Amygdala (tissue), 56 donors: ENCODE measurements at places on chromosomes 7 and 10.

- no peak for DNase-seq
Observed at GRCh38 chr10:18044976-18045720, 93.4 kb downstream of the SLC39A12 start.

DNA sequence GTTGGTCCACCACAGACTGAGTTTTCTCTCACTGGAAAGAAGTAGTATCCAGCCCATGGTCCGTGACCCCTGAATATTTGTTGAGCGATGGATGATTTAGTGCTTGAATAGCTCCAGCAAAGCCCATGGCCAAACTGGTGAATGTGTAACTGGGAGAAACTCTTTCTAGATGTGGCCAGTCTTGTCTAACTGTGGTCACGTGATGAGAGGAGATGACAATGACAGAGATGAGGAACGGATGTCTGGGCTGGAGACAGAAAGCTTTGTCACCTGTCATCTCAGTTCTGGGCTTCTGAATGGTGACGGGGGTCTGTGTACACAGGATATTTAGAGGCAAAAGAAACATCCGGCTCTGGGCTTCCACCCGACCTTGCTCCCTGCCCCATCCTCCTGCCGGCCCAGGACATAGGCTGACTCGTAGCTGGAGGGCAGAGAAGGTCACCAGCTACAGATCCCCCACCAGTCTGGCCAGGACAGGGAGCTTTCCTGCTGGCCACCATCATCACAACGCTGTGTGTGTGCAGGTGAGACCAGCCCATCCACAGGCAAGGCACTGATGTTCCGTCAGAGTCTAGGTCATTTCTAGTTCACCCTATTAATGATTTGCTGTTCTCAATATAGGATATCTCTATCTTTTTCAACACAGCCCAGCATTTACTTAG lies 152.5 kb upstream of the TNS3 start:
- no peak for DNase-seq

- DNase-seq: no peak
Observed at GRCh38 chr10:89374713-89375141, 3.1 kb upstream of the IFIT1B start.

DNA sequence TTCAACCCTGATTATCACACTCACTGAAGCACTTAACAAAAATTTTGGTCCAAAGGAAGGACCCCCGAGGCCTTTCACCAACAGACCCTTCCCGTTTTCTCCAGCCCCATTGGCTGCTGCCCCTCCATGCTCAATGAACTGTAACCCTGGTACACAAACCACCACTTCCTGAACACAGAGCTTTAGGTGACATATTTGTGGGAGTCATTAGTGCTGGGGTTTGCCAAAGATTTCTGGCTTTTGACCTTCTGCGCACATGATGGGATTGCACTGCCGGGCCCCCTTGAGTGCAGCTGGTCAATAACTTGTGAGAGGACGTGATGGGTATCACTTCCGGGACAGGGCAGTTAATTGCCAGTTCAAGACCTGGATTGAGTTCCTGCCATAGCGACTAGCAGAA lies 9.0 kb upstream of the CAMK1D start:
- DNase-seq: no peak

DNA sequence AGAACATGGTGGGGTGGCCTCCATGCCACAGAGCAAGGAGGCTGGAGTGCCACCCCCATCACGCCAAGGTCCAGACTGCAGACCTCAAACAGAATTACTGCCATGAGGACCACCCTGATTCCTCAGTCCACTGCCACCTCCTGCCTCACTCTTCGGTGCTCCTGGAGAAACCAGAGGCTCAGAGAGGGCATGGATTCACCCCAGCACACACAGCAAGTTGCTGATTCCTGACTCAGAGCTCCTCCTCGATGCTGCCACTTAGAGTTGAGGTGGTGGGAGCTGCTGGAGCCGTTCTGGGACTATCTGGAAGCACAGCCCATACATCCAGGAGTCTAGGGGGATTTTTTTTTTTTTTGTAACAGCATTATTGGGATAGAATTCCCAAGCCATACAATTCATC lies 22.0 kb upstream of the MYL10 start:
- DNase-seq: no peak

- DNase-seq: no peak
Observed at GRCh38 chr10:11328264-11329061, 283.0 kb downstream of the USP6NL start.

DNA sequence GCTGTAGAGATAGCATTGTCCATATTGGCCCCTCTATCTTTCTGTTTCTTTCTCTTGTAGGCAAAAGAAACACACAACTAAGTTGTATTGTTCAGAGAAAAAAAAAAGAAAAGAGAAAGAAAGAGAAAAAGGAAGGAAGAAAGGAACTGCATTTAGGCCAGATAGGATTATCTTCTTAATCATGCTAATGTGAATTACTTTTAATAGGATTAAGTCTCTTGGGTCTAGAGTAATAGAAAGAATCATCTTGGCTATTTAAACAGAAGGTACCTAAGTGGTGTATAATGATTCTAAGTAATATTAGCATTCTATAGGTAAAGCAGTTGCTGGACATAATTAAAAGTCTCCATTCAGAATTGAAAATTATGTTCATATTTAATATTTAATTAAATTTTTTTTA lies 42.2 kb downstream of the GPR85 start:
- DNase-seq: no peak

- DNase-seq: no peak
Observed at GRCh38 chr10:111739874-111740139, 443.8 kb downstream of the GPAM start.

DNA sequence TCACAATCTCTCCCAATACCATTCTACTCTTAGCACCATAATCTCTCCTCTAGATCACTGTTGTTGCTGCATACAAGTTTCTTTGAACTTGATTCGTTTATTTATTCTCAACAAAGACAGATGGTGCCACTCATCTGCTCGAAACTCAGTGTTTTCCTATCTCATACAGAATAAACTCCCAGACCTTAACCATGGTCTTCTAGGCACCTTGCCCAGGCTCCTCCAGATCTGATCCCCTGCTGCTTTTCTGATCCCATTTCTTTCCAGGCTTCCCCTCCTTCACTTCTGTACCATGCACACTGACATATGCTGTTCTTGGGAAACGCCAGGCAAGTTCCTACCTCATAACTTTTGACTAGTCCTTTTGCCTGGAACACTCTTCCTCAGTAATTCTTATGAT lies 645.7 kb downstream of the DNAJB9 start:
- no peak for DNase-seq

DNA sequence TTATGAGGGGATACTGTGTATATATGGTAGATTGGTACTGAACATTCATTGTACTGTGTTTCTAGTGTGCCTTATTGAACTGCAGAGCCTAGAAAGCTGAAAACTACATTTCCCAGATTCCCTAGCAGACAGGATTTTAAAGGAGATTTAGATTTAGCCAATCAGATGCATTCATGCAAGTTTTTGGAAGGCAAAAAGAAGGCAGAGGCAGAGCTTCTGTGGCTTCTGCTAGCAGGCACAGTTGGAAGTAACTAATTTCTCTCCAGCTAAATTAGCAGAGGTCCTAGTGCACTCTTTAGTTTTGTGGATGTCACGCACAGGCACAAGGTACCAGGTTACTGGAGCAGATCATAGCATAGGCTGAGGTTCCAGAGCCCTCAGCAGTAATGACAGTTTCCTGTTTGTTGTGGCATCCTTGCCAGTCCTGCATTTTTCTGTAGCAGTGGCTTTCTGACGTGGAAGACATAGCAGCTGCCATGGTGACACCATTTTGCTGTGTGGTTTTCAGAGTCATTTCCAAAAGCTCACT lies 83.7 kb upstream of the CCDC71L start:
- DNase-seq: no peak

GRCh38 chr7:151784853-151785680 lies 91.8 kb downstream of the PRKAG2 start:
- DNase-seq: no peak

- no peak for DNase-seq
Observed at GRCh38 chr7:130433301-130433700, 7.5 kb downstream of the CEP41 start.

DNA sequence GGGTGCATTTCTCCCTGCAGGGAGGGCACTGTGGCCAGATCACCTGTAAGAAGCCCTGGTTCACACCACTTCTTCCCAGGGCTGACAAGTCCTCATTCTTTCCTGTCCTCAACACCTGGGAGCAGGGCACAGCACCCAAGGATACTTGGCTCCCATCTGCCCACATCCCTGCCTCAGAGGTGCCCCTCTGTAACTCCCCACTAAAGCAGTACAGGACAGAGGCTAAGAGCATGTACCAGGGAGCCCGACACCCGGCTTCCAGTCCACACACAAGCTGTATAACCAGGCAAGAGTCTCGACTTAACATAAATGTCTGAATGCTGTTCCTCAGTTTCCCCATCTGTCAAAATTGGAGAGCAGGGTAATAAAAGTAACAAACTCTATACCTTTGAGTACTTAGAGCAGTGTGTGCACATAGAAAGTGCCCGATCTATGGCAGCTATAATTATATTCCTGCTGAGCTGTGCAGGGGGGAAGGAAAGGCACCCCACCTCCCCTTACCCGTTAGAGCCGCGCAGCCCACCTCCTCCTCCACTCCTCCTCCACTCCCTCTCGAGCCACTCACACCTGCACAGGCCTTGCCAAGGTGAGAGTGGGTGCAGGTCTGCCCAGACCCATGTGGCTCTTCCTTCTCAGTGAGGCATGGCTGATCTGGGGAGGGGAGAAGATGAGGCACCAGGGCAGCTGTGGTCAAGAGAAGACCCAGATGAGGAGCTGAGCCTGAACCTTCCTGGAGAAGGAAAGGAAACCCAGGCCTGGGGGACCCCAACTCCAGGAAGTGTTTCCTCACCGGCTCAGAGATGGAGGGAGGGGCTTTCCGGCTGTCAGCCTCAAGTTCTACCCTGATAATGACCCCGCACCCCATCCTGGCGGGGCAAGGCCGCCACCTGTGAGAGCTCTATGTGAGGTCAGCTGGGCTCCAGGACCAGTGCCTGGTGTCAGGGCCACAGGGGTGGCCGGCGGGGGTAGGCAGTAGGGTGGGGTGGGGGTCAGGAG lies 22.6 kb downstream of the PODXL start:
- DNase-seq: no peak

GRCh38 chr7:134873253-134873652 lies 93.8 kb downstream of the CALD1 start:
- no peak for DNase-seq

GRCh38 chr7:88147341-88147740 lies 72.5 kb downstream of the SRI start:
- no peak for DNase-seq

GRCh38 chr7:143245123-143245522 lies 18.1 kb upstream of the GSTK1 start:
- DNase-seq: no peak

- DNase-seq: no peak
Observed at GRCh38 chr7:151482883-151483710, 36.6 kb downstream of the RHEB start.

GRCh38 chr7:106966121-106966520 lies 78.4 kb upstream of the PRKAR2B start:
- DNase-seq: no peak

GRCh38 chr10:32600317-32600716 lies 154.4 kb downstream of the CCDC7 start:
- no peak for DNase-seq

DNA sequence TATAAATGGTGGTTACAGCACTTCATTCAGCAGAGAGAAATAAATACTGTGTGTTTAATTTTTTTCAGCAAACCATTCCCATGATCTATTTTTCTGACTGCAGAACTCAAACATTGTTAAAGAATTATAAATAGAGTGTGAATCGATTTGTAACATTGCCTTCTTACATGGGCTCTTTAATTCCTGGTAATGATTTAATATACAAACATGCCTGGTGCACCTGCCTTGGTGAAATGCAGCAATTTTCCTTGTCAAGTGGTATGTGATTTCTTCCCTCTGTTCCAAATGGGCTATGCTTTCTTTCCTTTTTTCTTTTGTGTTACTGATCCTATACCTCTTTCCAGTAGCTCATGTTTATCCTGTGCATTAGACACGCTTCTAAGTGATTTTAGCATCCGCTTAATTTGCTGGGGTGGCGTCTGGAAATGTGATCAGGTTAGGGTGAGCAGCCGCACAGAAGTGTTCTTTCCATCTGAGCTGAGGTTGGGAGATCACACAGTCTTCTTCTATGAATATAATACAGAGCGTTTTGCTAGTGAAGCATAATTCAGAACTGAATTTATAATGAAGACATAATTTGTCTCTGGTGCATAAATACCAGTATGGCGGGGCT lies 94.3 kb upstream of the ITGB1 start:
- no peak for DNase-seq

DNA sequence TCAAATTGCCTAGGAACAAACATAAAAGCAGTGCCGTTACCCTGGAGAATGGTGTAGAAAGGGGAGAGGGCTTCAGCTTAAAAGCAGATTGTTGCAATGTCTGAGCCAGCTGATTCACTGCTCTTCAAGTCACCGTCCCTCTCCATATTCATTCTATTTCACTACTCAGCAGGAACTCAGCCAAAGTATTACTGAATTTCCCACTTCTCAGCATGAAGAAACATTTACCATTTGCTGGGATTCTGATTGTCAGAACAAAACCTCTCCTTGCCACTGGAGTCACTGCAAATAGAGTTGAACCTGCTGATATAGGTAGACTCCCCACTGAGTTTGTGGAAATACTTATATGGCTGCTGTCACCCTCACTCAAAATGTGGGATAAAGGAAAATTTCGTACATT lies 71.7 kb downstream of the PPP1R17 start:
- DNase-seq: no peak

DNA sequence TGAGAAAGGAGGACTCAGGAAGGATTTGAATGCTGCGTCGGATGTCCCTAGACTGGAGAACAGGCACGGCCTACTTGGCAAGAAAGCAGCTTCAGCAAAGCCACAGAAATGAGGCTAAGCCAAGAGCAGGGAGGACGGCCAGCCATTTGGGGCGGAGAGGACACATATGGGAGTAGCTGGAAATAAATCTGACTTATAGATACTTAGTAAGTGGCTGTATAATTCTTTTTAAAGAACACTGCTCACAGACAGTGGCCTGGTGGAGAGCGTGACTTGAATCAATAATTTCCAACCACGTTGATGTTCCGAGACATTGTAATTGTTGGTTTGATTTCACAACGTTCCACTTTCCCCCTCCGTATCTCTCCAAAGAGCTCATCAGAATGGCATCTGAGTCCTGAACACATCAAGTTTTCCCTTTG lies 67.7 kb upstream of the JCAD start:
- no peak for DNase-seq

- DNase-seq: no peak
Observed at GRCh38 chr10:14564268-14564744, 210.4 kb downstream of the FAM107B start.

- DNase-seq: no peak
Observed at GRCh38 chr10:95536017-95536416, 25.2 kb downstream of the SORBS1 start.

GRCh38 chr7:28804990-28805389 lies 153.1 kb downstream of the TRIL start:
- DNase-seq: no peak

- peak; percentile 17 for DNase-seq
Observed at GRCh38 chr10:69124563-69125268, 738 bp downstream of the VPS26A start.
